ENCODE measurements at places on chromosomes 4 and X. TPM values are rescaled to one million over a fixed set of nuclear protein-coding genes. Genes with fewer than 3 reads are reported as not detected.

DCUN1D4 gene
- 20.8 TPM for total RNA-seq

SH3BP2 gene
- 51.1 TPM for total RNA-seq

PTPN13 gene
- total RNA-seq, result 58.9 TPM

PWWP3B gene
- not detected for total RNA-seq

ETDA gene
- total RNA-seq, result not detected

BEX5 gene
- total RNA-seq, result not detected

SHROOM2 gene
- total RNA-seq, result 0.27 TPM

TREX2 gene
- 0.80 TPM for total RNA-seq

TLR3 gene
- total RNA-seq, result not detected

SLC7A11 gene
- total RNA-seq, result 3.6 TPM

PPARGC1A gene
- not detected for total RNA-seq

HTR2C gene
- total RNA-seq, result not detected

RENBP gene
- 4.9 TPM for total RNA-seq

ALAS2 gene
- not detected for total RNA-seq

SPANXA1 gene
- total RNA-seq, result not detected

MSANTD1 gene
- 0.87 TPM for total RNA-seq

TRIM75 gene
- not detected for total RNA-seq

RNF212 gene
- not detected for total RNA-seq

SLC4A4 gene
- 0.44 TPM for total RNA-seq

SLC9B1 gene
- 2.2 TPM for total RNA-seq

SLC34A2 gene
- total RNA-seq, result 0.59 TPM

TRMT10A gene
- 6.7 TPM for total RNA-seq

SEC31A gene
- total RNA-seq, result 119 TPM

MAGEB1 gene
- total RNA-seq, result not detected

ITIH6 gene
- total RNA-seq, result not detected

GAGE2A gene
- total RNA-seq, result 0.56 TPM

SLC10A7 gene
- 16.3 TPM for total RNA-seq

NAP1L3 gene
- total RNA-seq, result not detected

PPP1R2C gene
- not detected for total RNA-seq

TRO gene
- 0.16 TPM for total RNA-seq

ZCCHC18 gene
- 1.7 TPM for total RNA-seq

MAGEA4 gene
- not detected for total RNA-seq

C4orf36 gene
- 2.3 TPM for total RNA-seq

GPR173 gene
- total RNA-seq, result 0.10 TPM

FAT4 gene
- 0.03 TPM for total RNA-seq

PNMA5 gene
- not detected for total RNA-seq

IGSF1 gene
- total RNA-seq, result 0.08 TPM

GRIA2 gene
- not detected for total RNA-seq
